A549 treated with Hydrocortisone at 1 μM for 4 hours (cell line): ENCODE measurements at places on chromosomes 13 and 19. TPM values are rescaled to one million over a fixed set of nuclear protein-coding genes. Genes with fewer than 3 reads are reported as not detected.

The PLVAP gene
- not detected in 5 replicates for total RNA-seq

The ARHGEF18 gene
- total RNA-seq: 60.8 to 76.7 TPM (median 69.8 TPM) in 5 replicates

The EID2B gene
- total RNA-seq: 7.3 to 10.1 TPM (median 8.1 TPM) in 5 replicates

The GSX1 gene
- total RNA-seq: not detected in 5 replicates

The GPR180 gene
- total RNA-seq: 2.6 to 3.8 TPM (median 3.4 TPM) in 5 replicates

The CFAP97D2 gene
- total RNA-seq: not detected in 5 replicates

The ZNF765 gene
- total RNA-seq: 3.3 to 5.9 TPM (median 4.1 TPM) in 5 replicates

The FUT2 gene
- total RNA-seq: not detected in 5 replicates

The RNF113B gene
- total RNA-seq: not detected in 5 replicates
